Suprapubic skin (tissue), 4 donors: ENCODE measurements at places on chromosomes 12 and 14.

DNA sequence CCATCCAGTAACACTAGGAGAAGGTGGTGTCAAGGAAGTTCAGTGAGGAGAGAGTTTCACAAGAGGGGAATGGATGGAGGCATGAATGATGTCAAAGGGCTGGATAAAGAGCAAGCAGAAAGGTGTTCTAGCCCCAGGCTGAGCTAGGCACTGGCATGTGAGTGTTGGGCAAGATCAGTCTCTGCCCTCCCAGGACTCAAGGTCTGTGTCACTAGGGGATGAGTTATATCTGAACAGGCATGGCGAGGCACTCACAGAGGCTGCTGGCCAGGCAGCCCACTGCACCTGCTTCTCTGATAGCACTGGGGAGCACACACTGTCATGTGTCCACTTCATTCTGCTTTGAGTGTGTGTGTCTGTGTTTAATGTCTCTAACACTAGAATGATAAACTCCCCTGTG, 903.8 kb downstream of the BCL11B start:
- H3K27me3 ChIP-seq = no peaks in the 10 kb centered on the region
- DNase-seq = no peak
- no peak overlapping the region for H3K4me3 ChIP-seq
- no peak overlapping the region for H3K27ac ChIP-seq
- no peaks in the 10 kb centered on the region for H3K36me3 ChIP-seq

- DNase-seq = no peak
- peak overlapping the region; percentile 84 for H3K27ac ChIP-seq
- no peaks in the 10 kb centered on the region for H3K27me3 ChIP-seq
- peak overlapping the region; percentile 76 for H3K4me3 ChIP-seq
- peaks cover 20% of the 10 kb centered on the region for H3K4me1 ChIP-seq
These were observed 900 bp downstream of the NOP2 start for GRCh38 chr12:6567112-6567670.

GRCh38 chr12:105622220-105622619, 291.7 kb downstream of the C12orf75 start:
- H3K4me1 ChIP-seq = no peaks in the 10 kb centered on the region
- H3K27me3 ChIP-seq = no peaks in the 10 kb centered on the region
- H3K4me3 ChIP-seq = no peak overlapping the region
- no peak for DNase-seq
- H3K36me3 ChIP-seq = no peaks in the 10 kb centered on the region

- H3K4me1 ChIP-seq = no peaks in the 10 kb centered on the region
- no peaks in the 10 kb centered on the region for H3K27me3 ChIP-seq
- DNase-seq = no peak
- H3K4me3 ChIP-seq = no peak overlapping the region
These were observed 498.4 kb downstream of the RMST start for GRCh38 chr12:97960741-97961608.

- DNase-seq = no peak
- H3K4me1 ChIP-seq = peaks cover 20% of the 10 kb centered on the region
- H3K4me3 ChIP-seq = no peak overlapping the region
- H3K27me3 ChIP-seq = no peaks in the 10 kb centered on the region
- no peak overlapping the region for H3K27ac ChIP-seq
These were observed 2.8 kb upstream of the MARK3 start for GRCh38 chr14:103382376-103382775.

- no peaks in the 10 kb centered on the region for H3K36me3 ChIP-seq
- no peaks in the 10 kb centered on the region for H3K27me3 ChIP-seq
- H3K4me3 ChIP-seq = no peak overlapping the region
- no peak for DNase-seq
- H3K27ac ChIP-seq = no peak overlapping the region
These were observed 33.3 kb downstream of the STAB2 start for GRCh38 chr12:103620395-103620794.

- no peak for DNase-seq
- no peaks in the 10 kb centered on the region for H3K4me1 ChIP-seq
- H3K27me3 ChIP-seq = no peaks in the 10 kb centered on the region
- no peak overlapping the region for H3K4me3 ChIP-seq
These were observed 96.6 kb upstream of the NEDD1 start for GRCh38 chr12:96810477-96810876.

GRCh38 chr14:61355892-61356325, 34.5 kb downstream of the PRKCH start:
- no peak overlapping the region for H3K4me3 ChIP-seq
- DNase-seq = peak; percentile 80
- H3K4me1 ChIP-seq = peaks cover 23% of the 10 kb centered on the region
- H3K27me3 ChIP-seq = no peaks in the 10 kb centered on the region

GRCh38 chr14:59391388-59391787, 73.8 kb downstream of the GPR135 start:
- H3K27ac ChIP-seq = no peak overlapping the region
- H3K36me3 ChIP-seq = no peaks in the 10 kb centered on the region
- DNase-seq = no peak
- H3K27me3 ChIP-seq = no peaks in the 10 kb centered on the region

GRCh38 chr12:2212971-2213869, 160.4 kb downstream of the CACNA1C start:
- H3K4me1 ChIP-seq = no peaks in the 10 kb centered on the region
- DNase-seq = no peak
- no peak overlapping the region for H3K27ac ChIP-seq
- no peaks in the 10 kb centered on the region for H3K36me3 ChIP-seq
- H3K4me3 ChIP-seq = no peak overlapping the region

GRCh38 chr12:130916241-130916911, 37.3 kb upstream of the ADGRD1 start:
- H3K27me3 ChIP-seq = peaks cover 46% of the 10 kb centered on the region
- H3K4me1 ChIP-seq = peaks cover 8% of the 10 kb centered on the region
- peak overlapping the region; percentile 7 for H3K4me3 ChIP-seq
- no peaks in the 10 kb centered on the region for H3K36me3 ChIP-seq

- H3K27me3 ChIP-seq = no peaks in the 10 kb centered on the region
- H3K27ac ChIP-seq = peak overlapping the region; percentile 78
- peaks cover 25% of the 10 kb centered on the region for H3K4me1 ChIP-seq
- H3K4me3 ChIP-seq = peak overlapping the region; percentile 94
These were observed 635 bp downstream of the LTA4H start for GRCh38 chr12:96034621-96035282.

DNA sequence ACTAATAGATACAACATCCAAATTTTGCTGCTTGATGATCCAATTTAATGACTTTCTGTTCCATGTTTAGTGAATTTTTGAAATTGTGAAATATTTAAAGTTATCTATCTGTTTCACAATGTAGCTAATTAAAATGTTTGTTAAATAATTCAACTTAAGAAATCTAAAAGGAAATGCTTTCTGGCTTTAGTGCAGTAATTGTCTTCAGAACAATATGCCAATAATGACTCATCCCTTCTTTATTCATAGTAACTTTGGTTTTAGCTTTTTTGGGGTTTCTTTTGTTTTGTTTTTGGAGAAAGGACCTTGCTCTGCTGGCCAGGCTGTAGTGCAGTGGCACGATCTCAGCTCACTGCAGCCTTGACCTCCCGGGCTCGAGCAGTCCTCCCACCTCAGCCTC, 479.2 kb upstream of the RGS6 start:
- no peaks in the 10 kb centered on the region for H3K27me3 ChIP-seq
- no peaks in the 10 kb centered on the region for H3K4me1 ChIP-seq
- H3K4me3 ChIP-seq = no peak overlapping the region
- no peak overlapping the region for H3K27ac ChIP-seq
- DNase-seq = no peak

DNA sequence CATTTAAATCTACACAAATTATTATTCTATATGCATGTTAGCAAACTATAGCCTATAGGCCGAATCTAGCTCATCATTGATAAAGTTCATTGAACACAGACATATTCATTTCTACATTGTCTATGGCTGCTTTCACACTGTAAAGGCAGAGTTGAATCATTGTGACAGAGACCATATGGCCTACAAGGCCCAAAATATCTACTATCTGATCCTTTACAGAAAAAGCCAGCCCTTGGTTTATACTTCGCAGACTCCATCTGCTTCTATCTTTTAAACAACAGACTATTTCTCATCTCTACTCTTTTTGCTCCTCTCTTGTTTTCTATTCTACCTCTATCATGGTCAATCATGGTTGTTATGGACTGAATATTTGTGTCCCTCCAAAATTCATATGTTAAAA, 190.7 kb downstream of the EXOC5 start:
- no peak overlapping the region for H3K27ac ChIP-seq
- H3K36me3 ChIP-seq = no peaks in the 10 kb centered on the region
- H3K4me1 ChIP-seq = no peaks in the 10 kb centered on the region
- H3K27me3 ChIP-seq = no peaks in the 10 kb centered on the region

GRCh38 chr12:18828483-18828882, 90.6 kb downstream of the CAPZA3 start:
- no peaks in the 10 kb centered on the region for H3K27me3 ChIP-seq
- DNase-seq = no peak
- H3K36me3 ChIP-seq = no peaks in the 10 kb centered on the region
- H3K4me3 ChIP-seq = no peak overlapping the region

DNA sequence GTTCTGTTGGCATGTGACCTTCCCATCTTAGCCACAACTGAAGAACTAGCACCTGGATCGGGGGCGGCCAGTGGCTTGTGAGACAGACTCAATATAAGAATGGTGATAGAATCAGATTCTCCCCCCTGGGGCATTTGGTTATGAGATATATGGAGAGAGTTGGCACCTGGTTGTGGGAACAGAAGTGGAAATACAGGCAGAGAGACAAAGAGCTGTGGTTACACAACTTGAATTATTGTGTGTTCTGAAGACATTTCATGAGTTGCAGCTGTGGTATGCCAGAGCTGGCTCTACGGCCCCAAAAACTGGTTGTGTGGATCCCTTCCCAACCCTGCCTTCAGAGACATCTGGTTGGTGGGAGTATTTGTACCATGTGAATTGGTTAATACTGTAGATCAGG, 2.9 kb upstream of the MSRB3 start:
- no peak overlapping the region for H3K4me3 ChIP-seq
- no peak for DNase-seq
- peaks cover 19% of the 10 kb centered on the region for H3K4me1 ChIP-seq
- H3K27me3 ChIP-seq = peaks cover 10% of the 10 kb centered on the region
- no peaks in the 10 kb centered on the region for H3K36me3 ChIP-seq

DNA sequence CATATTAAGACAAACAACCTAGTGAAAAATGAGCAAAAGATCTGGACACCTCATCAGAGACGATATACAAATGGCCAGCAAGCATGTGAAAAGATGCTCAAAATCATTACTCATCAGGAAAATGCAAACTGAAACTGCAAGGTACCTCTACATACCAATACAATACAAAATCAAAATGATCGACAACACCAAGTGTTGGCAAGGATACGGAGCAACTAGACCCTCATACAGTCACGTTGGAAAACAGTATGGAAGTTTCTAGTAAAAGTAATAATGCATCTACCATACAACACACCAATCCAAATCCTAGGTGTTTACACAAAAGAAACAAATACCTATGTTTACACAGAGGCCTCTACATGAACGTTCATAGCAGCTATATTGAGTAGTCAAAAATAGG, 99.9 kb downstream of the IPO8 start:
- no peak for DNase-seq
- no peak overlapping the region for H3K27ac ChIP-seq
- H3K4me1 ChIP-seq = no peaks in the 10 kb centered on the region
- no peaks in the 10 kb centered on the region for H3K27me3 ChIP-seq
- H3K4me3 ChIP-seq = no peak overlapping the region

GRCh38 chr14:58697930-58698642, 60.3 kb downstream of the DACT1 start:
- H3K27me3 ChIP-seq = no peaks in the 10 kb centered on the region
- DNase-seq = no peak
- H3K4me3 ChIP-seq = no peak overlapping the region
- H3K4me1 ChIP-seq = no peaks in the 10 kb centered on the region

DNA sequence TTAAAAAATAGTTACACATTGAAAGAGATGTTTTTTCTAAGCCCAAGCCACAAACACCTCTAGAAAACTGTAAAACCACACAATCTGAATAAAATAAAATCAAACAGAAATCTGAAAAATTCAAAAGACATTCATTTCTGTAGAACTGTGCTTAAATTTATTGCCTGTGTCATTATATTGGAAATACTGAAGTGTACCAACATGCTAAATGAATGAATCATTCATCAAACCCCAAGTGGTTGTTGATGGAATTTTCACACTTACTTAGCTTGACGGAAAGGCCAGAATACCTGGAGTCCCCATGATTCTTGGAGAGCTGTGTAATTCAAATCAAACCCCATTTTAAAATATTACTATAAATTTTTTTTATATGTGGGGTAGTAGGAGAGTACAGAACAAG, 2.7 kb downstream of the KITLG start:
- H3K4me1 ChIP-seq = peaks cover 71% of the 10 kb centered on the region
- no peak overlapping the region for H3K27ac ChIP-seq
- no peak for DNase-seq
- H3K4me3 ChIP-seq = peak overlapping the region; percentile 65

DNA sequence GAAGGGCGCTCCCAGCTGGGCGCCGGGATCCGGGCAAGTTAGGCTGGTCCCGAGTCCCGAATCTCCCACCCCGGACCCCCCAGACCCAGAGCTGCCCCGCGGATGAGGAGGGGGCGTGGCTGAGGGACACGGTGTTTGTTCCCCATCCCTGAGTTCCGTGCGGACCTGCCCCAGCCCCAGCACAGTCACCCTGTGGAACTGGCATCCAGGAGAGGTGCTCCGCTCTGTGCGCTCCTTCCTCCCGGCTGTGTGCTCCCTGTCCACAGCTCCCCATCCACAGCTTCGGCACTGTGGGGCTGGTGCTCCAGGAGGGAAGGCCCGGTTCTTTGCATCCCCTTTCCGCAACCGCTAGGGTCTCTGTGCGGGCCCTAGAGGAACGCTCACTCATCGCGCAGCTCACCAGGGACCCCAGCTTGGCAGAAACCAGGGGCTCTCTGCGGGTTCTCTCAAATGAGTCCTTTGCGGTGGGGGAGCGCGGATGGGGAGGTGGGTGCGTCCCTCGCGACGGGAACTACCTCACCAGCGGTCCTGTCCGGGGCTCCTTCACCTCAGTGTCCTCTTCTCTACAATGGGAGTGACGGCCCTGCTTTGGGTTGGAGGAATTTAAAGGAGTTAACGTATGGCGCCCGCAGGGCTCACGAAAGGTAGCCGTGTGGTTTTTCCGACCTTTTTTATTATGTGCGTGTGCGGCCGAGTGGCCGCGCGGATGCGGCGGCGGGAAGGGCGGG, 845 bp downstream of the TMEM132C start:
- peaks cover 30% of the 10 kb centered on the region for H3K4me1 ChIP-seq
- H3K36me3 ChIP-seq = no peaks in the 10 kb centered on the region
- H3K27ac ChIP-seq = no peak overlapping the region
- H3K4me3 ChIP-seq = peak overlapping the region; percentile 49
- no peak for DNase-seq
- peaks cover 66% of the 10 kb centered on the region for H3K27me3 ChIP-seq

DNA sequence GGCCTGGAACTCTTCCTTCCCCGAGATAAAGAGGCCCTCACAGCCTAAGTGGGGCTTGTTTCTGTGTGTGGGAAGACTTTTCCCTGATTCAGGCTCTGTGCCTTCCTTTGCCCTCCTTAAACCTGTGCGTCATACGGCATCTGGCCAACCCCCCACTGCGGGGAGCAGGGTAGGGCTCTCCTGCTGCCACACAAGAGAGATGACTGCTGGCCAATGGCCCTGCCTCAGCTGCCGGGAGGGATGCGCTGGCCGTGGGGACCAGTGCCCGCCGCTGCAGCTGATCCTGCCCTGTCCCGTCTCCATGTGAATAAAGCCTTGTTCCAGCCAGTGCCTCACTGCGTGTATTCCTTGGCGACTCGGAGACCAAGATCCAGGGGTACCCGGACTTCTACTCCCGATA, 42.5 kb upstream of the BEGAIN start:
- H3K4me3 ChIP-seq = no peak overlapping the region
- no peak for DNase-seq
- no peaks in the 10 kb centered on the region for H3K36me3 ChIP-seq
- peaks cover 3% of the 10 kb centered on the region for H3K4me1 ChIP-seq
- H3K27ac ChIP-seq = no peak overlapping the region
- peaks cover 48% of the 10 kb centered on the region for H3K27me3 ChIP-seq
